ENCODE measurements at places on chromosomes 7 and 10. TPM values are rescaled to one million over a fixed set of nuclear protein-coding genes. Genes with fewer than 3 reads are reported as not detected.

The WNT2 gene
- polyA plus RNA-seq, result 0.04 TPM

The DMBT1 gene
- polyA plus RNA-seq, result 119 TPM

The HGF gene
- under 0.01 TPM for polyA plus RNA-seq

The CALML5 gene
- polyA plus RNA-seq, result not detected

The C10orf120 gene
- polyA plus RNA-seq, result not detected

The KCNIP2 gene
- 3.2 TPM for polyA plus RNA-seq

The ACTL6B gene
- polyA plus RNA-seq, result 0.52 TPM

The CYP2C8 gene
- 3.1 TPM for polyA plus RNA-seq

The GIMAP8 gene
- polyA plus RNA-seq, result 3.0 TPM

The PNLIPRP1 gene
- polyA plus RNA-seq, result 0.21 TPM

The ENO4 gene
- not detected for polyA plus RNA-seq

The MYL10 gene
- not detected for polyA plus RNA-seq

The CTAGE15 gene
- polyA plus RNA-seq, result 0.89 TPM

The OPALIN gene
- polyA plus RNA-seq, result not detected

The ATP6V0A4 gene
- not detected for polyA plus RNA-seq

The SLC26A3 gene
- 122 TPM for polyA plus RNA-seq

Measured in small intestine (tissue), 16 donors.